ENCODE measurements at places on chromosomes 5 and 9.

DNA sequence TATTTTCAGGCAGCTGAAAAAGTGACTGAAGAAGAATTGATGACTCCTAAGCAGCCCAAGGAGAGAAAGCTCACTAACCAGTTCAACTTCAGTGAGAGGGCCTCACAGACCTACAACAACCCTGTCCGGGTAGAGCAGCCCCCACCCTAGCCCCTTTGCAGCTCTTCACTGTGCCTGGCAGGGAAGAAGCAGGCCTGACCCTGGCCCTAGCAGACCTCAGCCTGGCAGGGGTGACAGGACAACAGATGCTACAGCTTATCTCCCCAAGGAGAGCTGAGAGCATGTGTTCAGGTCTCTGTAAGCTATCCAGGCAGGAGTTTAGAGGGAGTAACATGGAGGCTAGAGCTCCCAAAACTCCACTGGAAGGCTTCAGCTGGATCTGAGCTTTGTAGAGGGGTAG is 31.8 kb downstream of the DNAI1 start:
- DNase-seq = no peak

GRCh38 chr5:141042555-141042954 is 8.6 kb upstream of the PCDHB1 start:
- DNase-seq = no peak

GRCh38 chr9:34197756-34198711 is 19.2 kb downstream of the UBAP1 start:
- no peak for DNase-seq

DNA sequence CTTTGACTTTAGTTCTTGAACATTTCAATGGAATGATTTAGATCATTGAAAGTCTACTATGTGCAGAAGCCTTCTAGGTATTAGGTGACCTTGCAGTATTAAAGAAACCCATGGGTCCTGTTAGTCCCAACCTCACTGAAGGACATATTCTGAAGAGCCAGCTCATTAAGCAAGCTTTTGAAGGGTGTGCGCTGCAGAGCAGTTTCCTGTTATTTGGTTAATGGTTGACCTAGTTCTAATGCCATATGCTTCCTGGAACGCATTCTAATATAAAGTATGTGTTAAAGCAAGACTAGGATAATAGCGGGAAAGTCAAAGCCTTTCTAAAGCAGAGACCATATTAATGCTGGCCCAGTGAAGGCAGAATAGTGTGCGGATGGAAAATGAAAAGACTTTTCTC is 20.1 kb downstream of the ZNF462 start:
- no peak for DNase-seq

GRCh38 chr5:94366811-94367210 is 251.6 kb downstream of the KIAA0825 start:
- no peak for DNase-seq

DNA sequence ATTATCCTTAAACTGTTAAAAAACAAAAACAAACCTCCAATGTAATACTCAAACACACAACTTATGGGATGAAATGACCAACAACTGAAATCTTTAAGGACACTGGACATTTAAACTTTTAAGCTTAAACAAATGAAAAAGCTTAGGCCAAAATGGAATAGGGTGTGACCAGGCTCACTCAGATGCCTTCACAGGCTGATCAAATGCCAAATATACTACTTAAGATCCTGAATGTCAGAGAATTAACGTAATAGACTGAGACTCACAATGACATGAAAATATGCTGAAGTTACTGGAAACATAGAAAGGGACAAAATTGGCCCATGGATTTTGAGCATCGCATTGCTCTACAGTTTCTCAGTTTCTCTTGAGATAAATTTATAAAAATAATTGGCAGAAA is 286.8 kb downstream of the ADAMTS6 start:
- DNase-seq = no peak

DNA sequence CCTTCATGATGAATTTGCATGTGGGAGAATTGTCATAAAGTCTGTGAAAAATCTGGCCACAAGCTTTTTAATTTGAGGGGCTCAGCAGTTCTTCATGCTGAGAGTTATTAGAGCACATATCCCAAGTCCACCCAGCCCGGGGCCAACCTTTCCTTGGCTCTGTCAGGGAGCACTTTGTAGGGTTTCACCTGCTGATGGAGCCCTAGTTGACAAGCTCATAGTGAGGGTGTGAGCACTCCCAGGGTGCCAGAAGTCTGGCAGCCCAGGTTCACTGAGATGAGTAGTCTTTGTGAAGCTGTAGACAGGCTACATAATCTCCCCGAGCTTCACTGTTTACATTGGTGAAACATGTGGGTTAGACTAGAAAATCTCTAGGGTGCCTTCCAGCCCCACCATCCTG is 97.2 kb upstream of the NREP start:
- no peak for DNase-seq

Data from glomerular endothelial cell (primary cell).